ENCODE measurements at places on chromosomes 3 and 15.
A peak's percentile ranks its signal among the peaks of the same experiment; 100 is the strongest.

GRCh38 chr15:82849556-82850512 is 40.4 kb downstream of the WHAMM start:
- DNase-seq = peak; percentile 86

DNA sequence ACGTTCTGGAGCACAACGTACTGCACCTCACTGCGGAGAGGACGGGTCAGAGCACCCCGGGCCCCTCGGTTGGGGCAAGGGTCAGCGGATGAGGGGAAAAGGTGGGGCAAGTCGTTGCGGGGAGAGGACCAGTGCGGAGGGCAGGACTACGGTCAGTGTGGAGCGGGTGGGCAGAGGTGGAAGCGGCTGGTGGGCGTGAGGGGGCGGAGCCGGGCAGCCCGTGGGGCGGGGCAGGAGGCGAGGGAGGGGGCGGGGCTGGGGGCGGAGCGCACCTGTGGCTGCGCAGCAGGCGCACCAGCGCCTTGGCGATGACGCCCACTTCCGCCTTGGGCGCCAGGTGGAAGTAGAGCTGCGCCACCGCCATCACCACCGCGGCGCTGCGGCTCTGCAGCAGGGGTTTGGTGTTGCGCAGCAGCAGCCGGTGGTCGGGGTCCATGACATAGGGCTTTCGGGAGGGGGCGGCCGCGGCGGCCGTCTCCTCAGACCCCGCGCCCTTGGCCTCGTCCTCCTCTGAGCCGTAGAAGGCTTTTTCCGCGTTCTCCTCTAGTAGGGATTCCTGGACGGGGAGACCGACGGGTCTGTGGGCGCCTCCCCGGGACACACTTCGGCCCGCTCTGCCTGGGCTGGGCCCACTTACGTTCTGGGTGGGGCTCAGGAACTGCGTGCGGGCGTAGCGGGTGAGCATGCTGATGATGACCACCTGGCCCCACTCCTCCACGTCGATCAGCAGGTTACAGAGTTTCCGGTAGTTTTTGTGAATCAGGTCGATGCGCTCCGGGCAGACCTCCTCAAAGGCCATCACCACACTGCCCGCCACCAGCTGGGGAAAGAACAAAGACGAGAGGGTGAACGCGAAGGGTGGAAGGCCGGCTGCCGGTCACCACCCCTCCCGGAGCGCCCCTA is 29.2 kb downstream of the AP3B2 start:
- no peak for DNase-seq

DNA sequence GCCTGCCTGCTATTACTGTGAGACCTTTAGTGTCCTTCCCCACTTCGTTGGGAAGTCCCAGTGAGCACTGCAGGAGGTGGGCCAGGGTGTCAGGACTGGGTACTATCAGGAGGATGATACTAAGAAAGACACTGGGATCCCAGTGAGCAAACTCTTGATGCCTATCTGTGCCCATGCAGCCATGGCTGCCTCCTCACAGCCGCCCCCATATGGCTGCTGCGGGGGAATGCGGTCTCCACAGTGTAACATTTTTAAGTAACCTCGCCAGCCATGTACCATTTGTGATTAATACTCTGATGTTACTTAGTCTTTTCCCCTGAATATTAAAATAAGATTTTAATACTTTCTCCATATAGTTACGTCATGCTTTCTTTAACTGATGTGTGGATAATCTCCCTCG is 312.2 kb downstream of the RYR3 start:
- DNase-seq = no peak

DNA sequence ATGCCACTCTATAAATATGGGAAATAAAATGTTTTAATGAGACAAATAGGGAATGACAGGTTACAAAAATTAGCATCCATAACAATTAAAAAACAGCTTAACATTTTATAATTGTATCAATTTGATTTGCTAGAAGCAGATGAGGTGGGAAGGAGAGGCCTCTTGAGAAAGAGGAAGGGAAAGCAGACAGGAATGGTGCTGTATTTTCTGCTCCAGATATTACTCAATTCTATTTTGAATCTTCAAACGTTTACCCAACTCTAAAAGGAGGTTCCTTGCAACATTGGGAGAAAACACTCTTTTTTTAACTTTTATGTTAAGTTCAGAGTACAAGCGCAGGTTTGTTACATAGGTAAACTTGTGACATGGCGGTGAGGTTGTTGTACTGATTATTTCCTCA is 44.9 kb upstream of the ALDH1A3 start:
- DNase-seq = no peak

GRCh38 chr3:168888781-168889180 is 774.7 kb downstream of the MECOM start:
- no peak for DNase-seq

DNA sequence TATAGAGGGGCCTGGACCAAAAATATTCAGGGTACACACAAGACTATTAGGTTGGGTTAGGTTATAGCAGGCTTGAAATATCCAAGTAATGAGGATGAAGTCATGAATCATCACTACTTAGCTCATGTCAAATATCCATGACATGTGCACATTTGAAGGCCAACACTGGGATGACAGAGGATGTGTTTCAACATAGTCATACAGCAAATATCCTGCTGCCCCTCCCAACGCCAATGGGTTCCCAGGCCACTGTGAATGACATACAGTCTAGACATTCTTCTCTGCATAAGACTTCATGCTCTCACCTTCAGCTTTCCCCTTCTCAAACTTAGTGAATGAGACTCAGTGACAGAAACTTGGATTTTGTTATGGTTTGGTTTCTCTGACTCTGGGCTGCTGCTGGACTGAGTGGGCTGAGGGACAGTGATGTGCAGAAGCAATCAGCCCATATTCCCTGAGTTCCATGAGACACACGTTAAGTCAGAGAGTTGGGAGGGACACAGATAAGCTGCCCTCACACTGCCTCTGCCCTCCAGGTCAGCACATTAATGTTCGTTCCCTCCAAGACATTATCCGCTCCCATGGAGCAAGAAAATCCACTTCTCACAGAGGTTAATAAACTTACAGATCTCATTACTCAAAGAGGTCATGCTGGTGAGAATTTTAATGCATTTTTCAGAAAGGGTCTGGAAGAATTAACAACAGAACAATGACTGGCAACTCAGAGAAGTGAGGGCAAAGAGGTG is 15.4 kb downstream of the HOMER2 start:
- DNase-seq = no peak

DNA sequence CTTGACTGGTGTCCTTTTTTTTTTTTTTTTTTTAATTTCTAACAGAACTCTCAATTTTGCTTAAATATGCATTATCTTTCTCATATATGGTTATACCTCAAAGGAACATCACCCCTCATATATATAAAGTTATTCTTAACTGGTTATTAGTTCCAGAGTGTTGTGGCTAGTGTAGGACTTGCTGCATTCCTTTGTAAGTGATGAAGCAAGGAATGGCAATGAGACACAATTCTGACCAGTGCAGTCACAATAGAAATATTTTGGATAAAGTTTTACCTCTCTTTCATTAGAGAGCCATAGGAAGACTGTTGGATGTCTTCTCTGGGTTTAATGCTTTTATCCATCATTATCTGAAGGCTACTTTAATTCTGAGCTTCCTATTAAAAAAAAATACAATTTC is 75.5 kb upstream of the CBLB start:
- no peak for DNase-seq

DNA sequence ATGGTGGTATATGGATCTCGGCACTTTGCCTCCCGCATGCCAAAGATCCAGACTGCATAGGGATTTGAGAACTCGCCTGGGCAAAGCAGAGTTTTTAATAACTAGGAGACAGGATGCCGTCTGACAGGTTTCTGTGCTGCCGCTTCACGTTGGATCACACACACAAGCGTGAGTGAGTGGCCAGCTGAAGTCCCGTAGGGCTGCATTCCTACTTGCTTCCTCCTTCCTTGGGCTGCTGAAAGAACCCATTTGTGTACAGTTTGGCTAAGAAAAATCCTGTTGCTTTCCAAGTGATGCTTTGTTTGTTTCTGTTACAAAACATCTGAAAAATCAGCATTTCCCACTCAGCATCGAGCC is 604.3 kb upstream of the CFAP20DC start:
- peak; percentile 58 for DNase-seq

DNA sequence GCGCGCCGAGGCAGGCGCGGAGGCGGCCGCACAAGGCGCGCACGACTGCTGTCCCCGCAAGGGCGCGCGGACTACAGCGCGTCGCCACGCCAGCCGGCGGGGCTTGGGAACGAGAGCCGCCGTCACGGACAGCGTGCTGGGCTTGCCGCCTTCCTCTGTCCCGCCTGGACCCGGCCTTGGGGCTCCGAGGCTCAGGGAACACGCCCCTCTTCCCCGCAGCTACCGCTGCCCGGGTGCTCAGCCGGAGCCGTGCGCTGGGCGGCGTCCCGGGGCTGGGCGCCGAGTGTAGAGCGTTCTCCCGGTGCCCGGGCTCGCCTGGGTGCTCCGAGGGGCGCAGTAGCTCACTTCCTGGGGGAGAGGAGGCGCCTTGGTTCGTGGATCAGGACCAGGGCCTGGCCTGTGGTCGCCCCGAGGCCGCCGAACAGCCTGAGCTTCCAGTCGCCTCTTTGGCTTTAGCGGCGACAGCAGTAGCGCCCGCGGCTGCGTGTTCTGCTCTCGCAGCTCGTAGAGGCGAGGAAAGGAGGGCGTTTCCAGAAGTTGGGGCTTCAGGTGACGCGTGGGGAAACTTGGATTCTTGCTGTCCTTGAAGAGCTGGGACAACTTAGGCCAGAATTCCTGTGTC is 226.7 kb upstream of the C2CD4B start:
- peak; percentile 72 for DNase-seq

- no peak for DNase-seq
Measured at GRCh38 chr3:13333236-13333897, 86.8 kb downstream of the NUP210 start.

DNA sequence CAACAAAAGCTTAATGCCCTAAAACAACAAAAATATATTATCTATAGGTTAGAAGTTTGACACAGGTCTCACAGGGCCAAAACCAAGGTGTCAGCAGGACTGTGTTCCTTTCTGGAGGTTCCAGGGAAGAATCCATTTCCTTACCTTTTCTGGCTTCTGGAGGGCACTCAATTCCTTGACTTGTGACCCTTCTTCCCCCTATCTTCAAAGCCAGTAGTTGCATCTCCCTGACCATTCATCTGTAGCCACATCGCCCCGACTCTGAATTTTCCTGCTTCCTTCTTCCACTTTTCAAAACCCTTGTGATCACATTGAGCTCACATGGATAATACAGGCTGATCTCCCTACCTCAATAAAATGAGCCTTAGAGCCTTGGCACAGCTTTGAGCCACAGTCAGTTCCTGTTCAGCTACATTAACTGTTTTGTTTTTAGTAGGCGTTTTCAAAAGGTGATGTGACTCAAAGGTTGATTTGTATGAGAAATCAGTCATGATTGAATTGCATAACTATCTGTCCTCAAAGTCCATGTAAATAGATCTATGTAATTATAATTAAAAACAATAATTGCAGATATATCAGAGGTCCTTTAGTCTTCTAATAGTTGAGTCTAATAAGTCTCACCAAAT is 12.4 kb downstream of the PFN2 start:
- DNase-seq = no peak

DNA sequence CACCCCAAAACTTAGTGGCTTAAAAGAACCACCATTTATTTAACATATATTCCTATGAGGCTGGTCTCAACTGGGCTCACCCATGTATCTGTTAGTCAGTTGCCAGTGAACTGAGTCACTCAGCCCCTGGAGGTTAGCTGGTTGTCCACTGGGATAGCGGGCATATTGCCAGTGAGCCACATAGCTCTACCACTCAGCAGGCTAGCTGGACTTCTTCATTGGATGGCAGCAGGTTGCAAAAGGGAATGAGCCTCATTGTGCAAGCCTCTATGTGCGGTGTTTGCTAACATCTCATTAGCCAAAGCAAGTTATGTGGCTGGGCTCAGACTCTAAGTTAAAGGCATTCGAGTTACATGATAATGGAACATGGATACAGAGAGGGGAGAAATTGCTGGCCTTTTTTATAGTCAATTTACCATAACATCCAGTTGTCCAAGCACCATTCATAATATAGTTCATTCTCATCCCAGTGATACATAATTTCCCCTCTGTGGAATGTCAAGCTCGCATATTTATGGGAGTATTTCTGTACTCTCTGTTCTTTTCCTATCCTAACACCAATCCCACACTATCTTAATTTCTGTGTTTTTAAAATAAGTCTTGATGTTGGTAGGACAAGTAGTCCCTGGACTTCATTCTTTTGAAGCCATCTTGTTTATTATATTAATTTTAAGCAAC is 8.7 kb downstream of the BTD start:
- DNase-seq = no peak

- peak; percentile 34 for DNase-seq
Measured at GRCh38 chr15:77032052-77032646, 37.2 kb downstream of the PSTPIP1 start.

GRCh38 chr3:71047616-71048531 is 535.7 kb downstream of the FOXP1 start:
- DNase-seq = no peak

DNA sequence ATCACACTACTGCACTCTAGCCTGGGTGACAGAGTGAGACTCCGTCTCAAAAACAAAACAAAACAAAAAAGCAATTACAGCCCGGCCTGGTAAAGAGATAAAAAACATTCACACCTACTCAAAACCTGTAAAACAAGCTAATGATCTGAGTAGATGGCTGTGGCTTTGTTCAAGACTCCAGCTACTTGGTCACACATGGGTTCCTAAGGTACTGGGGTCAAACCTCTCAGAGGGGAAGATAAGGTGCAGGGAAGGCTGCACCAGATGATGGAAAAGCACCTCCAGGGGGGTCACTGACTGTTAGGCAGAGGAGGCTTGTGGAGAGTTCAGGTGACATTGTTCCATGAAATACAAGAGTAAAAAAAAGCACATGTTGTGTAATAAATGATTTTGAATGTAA is 450.2 kb upstream of the WNT5A start:
- DNase-seq = no peak

GRCh38 chr3:112376992-112377391 is 44.0 kb downstream of the CD200 start:
- no peak for DNase-seq

DNA sequence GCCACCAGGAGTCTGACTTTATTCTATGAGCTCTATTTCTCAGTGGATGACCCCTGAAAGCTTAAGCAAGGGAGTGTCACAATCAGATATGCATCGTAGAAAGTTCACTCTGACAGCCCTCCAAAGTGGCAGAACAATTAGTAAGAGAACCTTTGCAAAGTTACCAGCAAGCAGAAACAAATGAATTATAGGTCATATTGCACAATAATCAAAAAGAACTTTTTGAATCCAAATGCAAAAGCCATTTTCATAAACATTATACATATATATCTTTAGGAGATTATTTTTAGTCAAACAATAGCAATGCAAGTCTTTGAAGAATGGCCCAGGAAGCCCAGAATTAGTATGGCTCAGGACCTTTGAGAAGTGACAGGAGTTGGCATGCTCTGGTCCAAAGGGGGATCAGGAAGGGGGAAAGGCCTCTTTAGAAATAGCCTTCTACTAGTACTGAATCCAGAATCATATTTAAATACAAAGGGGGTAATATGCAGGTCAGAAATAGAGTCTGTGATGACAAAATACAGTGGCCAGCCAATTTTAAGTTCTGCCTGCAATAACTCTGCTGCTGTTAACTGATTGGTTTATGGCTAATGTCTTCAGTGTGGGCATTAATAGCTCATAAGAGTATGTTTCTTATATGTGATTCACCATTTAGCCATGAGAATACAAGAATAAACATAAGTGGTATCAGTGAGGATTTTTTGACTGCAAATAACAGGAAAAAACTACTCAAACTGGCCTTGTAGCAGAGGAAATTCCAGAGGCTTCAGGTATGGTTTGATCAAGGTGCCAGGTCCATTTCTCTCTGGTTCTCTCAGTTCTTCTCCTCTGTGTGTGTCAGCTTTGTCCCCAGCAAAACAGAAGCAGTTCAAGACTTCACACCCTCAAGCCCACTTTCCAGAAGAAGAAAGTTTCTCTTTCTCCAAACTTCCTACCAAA is 17.0 kb upstream of the ITGB5 start:
- DNase-seq = no peak
